ENCODE measurements at places on chromosomes 16 and 17. TPM values are rescaled to one million over a fixed set of nuclear protein-coding genes. Genes with fewer than 3 reads are reported as not detected.

GRCh38 chr17:35616536-35616935 lies 29.4 kb downstream of the AP2B1 start:
- no peak overlapping the region for H3K4me3 ChIP-seq
- no peak for DNase-seq
- H3K4me1 ChIP-seq, result no peaks in the 10 kb centered on the region
- no peaks in the 10 kb centered on the region for H3K27me3 ChIP-seq
- H3K36me3 ChIP-seq, result peaks cover 24% of the 10 kb centered on the region
- no peak overlapping the region for H3K27ac ChIP-seq

- H3K4me3 ChIP-seq, result no peak overlapping the region
- DNase-seq, result no peak
- peaks cover 61% of the 10 kb centered on the region for H3K27me3 ChIP-seq
- H3K27ac ChIP-seq, result no peak overlapping the region
- no peaks in the 10 kb centered on the region for H3K36me3 ChIP-seq
These were observed 219.3 kb upstream of the NOG start for GRCh38 chr17:56373981-56374833.

GRCh38 chr17:4605826-4606225 lies 21.5 kb downstream of the SMTNL2 start:
- H3K27me3 ChIP-seq, result peaks cover 23% of the 10 kb centered on the region
- H3K27ac ChIP-seq, result no peak overlapping the region
- H3K36me3 ChIP-seq, result no peaks in the 10 kb centered on the region
- no peak overlapping the region for H3K4me3 ChIP-seq

DNA sequence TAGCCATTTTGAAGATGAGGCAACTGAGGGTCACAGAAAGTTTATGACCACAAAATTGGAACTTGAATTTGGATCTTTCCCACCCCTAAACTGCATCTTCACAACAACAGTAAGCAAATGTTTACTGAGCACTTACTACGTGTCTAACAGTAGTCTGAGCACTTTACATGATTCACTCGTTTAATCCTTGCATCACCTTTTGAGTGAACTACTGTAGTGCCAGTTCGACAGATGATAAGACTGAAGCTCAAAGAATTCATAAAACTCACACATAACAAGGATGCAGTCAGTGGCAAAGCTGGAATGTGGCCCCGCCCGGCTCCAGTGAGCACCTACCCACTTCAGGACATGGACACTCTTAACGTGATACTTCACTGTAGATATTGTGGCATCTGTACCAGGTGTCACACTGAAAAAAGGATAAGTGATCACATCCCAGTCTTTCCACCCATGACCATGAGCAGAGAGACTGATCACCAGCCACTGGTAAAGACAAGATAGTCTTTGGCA lies 36.0 kb upstream of the HLF start:
- H3K27me3 ChIP-seq, result peaks cover 2% of the 10 kb centered on the region
- H3K27ac ChIP-seq, result no peak overlapping the region
- peaks cover 4% of the 10 kb centered on the region for H3K4me1 ChIP-seq
- H3K36me3 ChIP-seq, result no peaks in the 10 kb centered on the region
- DNase-seq, result peak; percentile 26

- no peaks in the 10 kb centered on the region for H3K27me3 ChIP-seq
- H3K4me1 ChIP-seq, result peaks cover 17% of the 10 kb centered on the region
- H3K4me3 ChIP-seq, result no peak overlapping the region
- H3K36me3 ChIP-seq, result no peaks in the 10 kb centered on the region
These were observed 30.1 kb upstream of the HAPSTR1 start for GRCh38 chr16:9061358-9061813.

DNA sequence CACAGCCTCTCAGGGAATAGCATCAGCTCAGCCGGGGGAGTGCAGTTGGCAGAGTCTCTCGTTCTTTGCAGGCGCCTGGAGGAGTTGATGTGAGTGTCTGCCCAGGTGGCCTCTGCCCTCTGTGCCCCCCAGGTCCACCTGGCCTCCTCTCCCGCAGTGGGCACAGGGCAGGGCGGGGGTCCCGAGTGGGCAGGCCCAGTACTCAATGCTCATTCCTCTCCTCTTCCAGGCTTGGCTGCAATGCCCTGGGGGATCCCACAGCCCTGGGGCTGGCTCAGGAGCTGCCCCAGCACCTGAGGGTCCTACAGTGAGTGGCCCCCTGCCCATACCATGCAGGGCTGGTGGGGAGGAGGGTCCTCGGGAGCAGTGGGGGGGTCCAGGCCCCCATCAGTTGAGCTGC lies 14.7 kb upstream of the CPNE2 start:
- H3K27me3 ChIP-seq, result no peaks in the 10 kb centered on the region
- H3K36me3 ChIP-seq, result no peaks in the 10 kb centered on the region
- DNase-seq, result no peak
- H3K4me1 ChIP-seq, result 0 out of 2 replicates have a peak, but pooled peaks cover 2% of the 10 kb centered on the region

- H3K4me3 ChIP-seq, result no peak overlapping the region
- H3K27me3 ChIP-seq, result no peaks in the 10 kb centered on the region
- H3K27ac ChIP-seq, result no peak overlapping the region
- no peaks in the 10 kb centered on the region for H3K36me3 ChIP-seq
- DNase-seq, result no peak
These were observed 256.0 kb upstream of the CACNG5 start for GRCh38 chr17:66578781-66579489.

- H3K4me3 ChIP-seq, result no peak overlapping the region
- H3K27me3 ChIP-seq, result no peaks in the 10 kb centered on the region
- no peak overlapping the region for H3K27ac ChIP-seq
- H3K36me3 ChIP-seq, result no peaks in the 10 kb centered on the region
These were observed 38.7 kb upstream of the RHBDL3 start for GRCh38 chr17:32226886-32227285.

- peaks cover 7% of the 10 kb centered on the region for H3K4me1 ChIP-seq
- H3K27me3 ChIP-seq, result no peaks in the 10 kb centered on the region
- DNase-seq, result no peak
- H3K36me3 ChIP-seq, result no peaks in the 10 kb centered on the region
These were observed 33.1 kb upstream of the AKAP1 start for GRCh38 chr17:57051886-57052361.

- no peaks in the 10 kb centered on the region for H3K27me3 ChIP-seq
- H3K36me3 ChIP-seq, result no peaks in the 10 kb centered on the region
- no peaks in the 10 kb centered on the region for H3K4me1 ChIP-seq
- no peak overlapping the region for H3K4me3 ChIP-seq
These were observed 1343.0 kb downstream of the TP53TG3F start for GRCh38 chr16:34802396-34802795.

Gene B4GALNT2
- 0.29 TPM for total RNA-seq

Gene UTS2R
- total RNA-seq, result not detected

Gene CCL7
- total RNA-seq, result not detected

Gene SOX8
- total RNA-seq, result 0.47 TPM

Gene GPS1
- total RNA-seq, result 240 TPM
